CD4-positive, alpha-beta T cell treated with Interleukin-15 for 4 hours (primary cell): ENCODE measurements at places on chromosomes 3 and 15.

GRCh38 chr3:124760601-124761000 lies 30.3 kb downstream of the UMPS start:
- no peak for DNase-seq

DNA sequence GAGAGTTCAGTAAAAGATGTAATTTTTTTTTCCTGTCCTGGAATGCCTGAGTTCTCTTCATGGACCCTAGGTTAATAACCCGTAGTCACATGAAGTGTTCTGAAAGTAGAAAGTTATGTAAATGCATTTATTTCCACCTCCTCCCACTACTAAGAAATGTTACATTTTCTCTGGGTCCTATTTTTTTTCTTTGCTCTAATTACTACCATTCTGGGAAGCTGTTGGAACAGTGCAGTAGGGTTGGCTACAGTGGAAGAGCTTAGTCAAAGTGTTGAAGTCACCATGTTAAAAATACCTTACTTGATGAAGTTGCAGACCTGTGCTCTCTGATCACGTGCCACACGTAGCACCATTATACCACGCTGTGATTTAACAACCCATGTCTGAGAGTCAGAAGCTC lies 153.8 kb upstream of the TSC22D2 start:
- DNase-seq, result no peak

DNA sequence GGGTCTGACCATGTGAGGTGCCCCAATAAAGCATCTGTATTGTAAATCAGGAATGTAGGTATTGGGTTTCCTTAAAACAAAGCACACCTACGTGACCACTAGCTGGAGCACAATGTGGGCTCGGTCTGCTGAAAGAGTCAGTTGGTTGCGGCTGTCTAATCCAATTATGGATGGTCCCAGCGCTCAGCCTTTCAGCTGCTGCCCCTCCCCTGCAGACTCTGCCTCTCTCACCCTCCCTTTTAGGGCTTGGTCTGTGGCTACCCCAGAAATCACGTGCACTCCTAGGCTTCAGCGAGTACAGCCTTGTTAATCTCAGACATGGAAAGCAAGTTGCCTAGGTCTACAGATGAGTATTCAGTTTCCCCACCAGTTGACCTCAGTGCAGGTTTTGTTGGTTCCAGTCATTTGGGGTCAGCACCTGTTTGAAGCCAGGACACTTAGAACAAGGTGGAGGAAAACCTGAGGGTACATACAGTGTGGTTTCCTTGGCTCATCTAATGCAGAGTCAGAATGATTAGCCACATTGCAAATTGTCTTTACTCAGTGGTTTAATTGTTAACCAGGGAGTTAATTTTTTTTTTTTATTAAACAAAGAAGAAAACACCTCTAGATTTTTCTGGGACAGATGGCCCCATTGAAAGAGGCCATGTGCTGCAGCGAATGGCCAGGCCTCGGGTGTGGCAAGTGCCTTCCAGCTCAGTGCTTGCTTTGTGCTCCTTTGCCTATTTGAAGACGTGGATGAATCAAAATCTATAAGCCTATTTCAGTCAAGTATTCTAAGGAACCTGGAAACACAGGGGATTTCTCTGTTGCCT lies 137.7 kb downstream of the IGF1R start:
- no peak for DNase-seq

- DNase-seq, result no peak
Observed at GRCh38 chr3:110736332-110736731, 335.3 kb upstream of the NECTIN3 start.

GRCh38 chr3:129656659-129657247 lies 50.3 kb upstream of the PLXND1 start:
- no peak for DNase-seq

DNA sequence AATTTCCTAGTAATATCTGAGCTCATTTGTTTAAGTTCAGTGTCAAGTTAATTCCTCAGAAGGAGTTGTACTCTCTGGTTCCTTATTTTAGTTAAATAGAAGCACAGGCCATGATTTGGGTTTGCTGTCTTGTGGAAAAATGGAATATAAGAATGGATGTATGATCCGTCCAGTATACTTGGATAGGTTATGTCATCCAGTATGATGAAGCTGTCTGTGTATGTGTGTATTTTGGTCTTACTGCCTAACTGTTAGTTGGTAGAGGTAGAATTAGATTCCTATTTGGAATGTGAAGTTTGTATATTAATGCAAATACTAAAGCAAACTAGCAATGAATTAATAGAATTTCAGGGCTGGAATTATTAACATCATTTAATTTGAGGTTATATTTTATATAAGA lies 7.9 kb downstream of the KBTBD8 start:
- no peak for DNase-seq

GRCh38 chr3:188036375-188037194 lies 117.4 kb upstream of the LPP start:
- no peak for DNase-seq
